ENCODE measurements at places on chromosomes 13 and 19. TPM values are rescaled to one million over a fixed set of nuclear protein-coding genes. Genes with fewer than 3 reads are reported as not detected.

DNA sequence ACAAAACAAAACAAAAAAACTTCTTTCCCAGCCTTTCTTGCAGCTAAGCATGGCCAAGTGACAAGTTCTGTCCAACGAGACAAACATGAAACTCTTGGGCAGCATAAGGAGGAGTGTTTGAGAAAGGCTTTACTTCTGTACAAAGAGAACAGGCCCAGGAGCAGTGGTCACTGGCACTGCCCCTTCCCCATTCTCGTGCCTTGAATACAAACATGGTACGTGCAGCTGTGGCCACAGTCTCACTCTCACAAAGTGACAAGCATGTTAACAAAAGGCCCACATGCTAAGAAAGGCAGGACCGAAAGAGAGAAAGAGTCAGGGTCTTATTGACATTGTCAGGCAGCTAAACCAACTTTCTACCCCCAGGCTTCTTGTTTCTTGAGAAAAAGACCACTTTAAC, 19.8 kb upstream of the SLC25A30 start:
- H3K4me1 ChIP-seq, result peaks cover 2% of the 10 kb centered on the region
- no peak overlapping the region for H3K27ac ChIP-seq
- no peaks in the 10 kb centered on the region for H3K27me3 ChIP-seq
- DNase-seq, result no peak

- H3K27ac ChIP-seq, result no peak overlapping the region
- DNase-seq, result no peak
- no peaks in the 10 kb centered on the region for H3K36me3 ChIP-seq
- H3K4me3 ChIP-seq, result no peak overlapping the region
- no peaks in the 10 kb centered on the region for H3K4me1 ChIP-seq
These were observed 382.4 kb downstream of the KCTD12 start for GRCh38 chr13:76503766-76504165.

DNA sequence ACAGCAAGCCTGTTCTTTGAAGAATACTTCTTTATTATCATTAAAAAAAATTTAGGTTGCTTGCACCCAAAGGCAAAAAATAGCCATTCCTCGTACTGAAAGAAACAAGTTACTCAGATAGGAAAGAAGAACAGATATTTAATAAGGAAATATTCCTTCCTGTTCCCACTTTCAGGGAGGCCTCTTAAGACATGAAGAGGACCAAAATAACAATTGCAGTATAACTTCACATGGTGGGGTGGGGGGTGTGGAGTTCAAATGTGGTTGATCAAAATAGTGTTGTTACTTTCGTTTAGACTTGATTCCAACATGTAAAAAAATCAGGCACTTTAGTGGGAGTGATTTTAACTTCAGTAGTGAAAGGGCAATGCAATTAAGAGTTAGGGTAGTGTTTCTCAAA, 3.6 kb downstream of the RGCC start:
- H3K27me3 ChIP-seq, result no peaks in the 10 kb centered on the region
- peak overlapping the region; percentile 89 for H3K4me3 ChIP-seq
- DNase-seq, result no peak
- H3K4me1 ChIP-seq, result peaks cover 42% of the 10 kb centered on the region
- peaks cover 16% of the 10 kb centered on the region for H3K36me3 ChIP-seq

RDH8 gene
- total RNA-seq, result not detected

- no peak overlapping the region for H3K27ac ChIP-seq
- no peak for DNase-seq
- no peaks in the 10 kb centered on the region for H3K4me1 ChIP-seq
These were observed 7.6 kb upstream of the COMP start for GRCh38 chr19:18798384-18799352.

DNA sequence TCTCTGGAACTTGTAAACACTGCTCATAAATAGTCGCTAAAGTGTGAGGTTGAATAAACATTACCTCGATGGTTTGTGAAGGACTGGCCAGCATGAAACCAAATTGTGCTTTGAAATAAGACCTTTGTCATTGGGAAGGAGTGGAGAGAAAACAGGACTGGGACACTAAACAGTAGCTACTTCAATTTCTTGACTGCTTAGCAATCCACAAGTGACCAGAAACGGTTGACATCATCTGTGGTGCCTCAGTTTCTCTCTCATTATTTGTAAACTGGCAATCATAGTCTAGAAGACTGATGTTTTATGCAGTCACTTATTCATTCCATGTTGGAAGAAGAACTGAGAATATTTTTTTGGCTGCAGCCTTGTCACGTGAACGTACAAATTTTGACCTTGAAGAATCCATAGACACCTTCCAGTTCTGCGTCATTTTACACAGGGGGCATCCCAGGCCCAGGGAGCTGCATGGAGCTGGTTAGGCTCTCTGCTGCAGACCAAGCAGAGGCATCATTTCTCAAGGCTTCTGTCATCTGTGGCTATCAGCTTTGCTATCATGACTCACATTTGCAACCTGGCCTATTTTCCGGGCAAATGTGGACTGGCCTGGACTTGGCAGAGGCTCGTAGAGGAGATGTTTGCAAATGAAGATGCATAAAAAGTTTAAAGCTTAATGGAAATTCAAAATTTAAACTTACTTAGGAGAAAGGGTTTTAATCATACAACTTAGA, 391.8 kb downstream of the FGF9 start:
- peak overlapping the region; percentile 99 for H3K27ac ChIP-seq
- no peaks in the 10 kb centered on the region for H3K36me3 ChIP-seq

FCGBP gene
- 12.6 TPM for total RNA-seq
